ENCODE measurements at places on chromosomes 5 and 9. TPM values are rescaled to one million over a fixed set of nuclear protein-coding genes. Genes with fewer than 3 reads are reported as not detected.

SLC4A9 gene
- not detected for total RNA-seq

SMIM33 gene
- not detected for total RNA-seq

TEK gene
- total RNA-seq, result 3.6 TPM

FAM153A gene
- total RNA-seq, result 0.62 TPM

OR1J2 gene
- total RNA-seq, result not detected

ESM1 gene
- 212 TPM for total RNA-seq

MED7 gene
- 10.6 TPM for total RNA-seq

TXNDC8 gene
- total RNA-seq, result not detected

FST gene
- 30.8 TPM for total RNA-seq

GHR gene
- total RNA-seq, result 2.5 TPM

BAAT gene
- under 0.01 TPM for total RNA-seq

DNAH5 gene
- total RNA-seq, result 0.11 TPM

BRINP1 gene
- total RNA-seq, result 2.3 TPM

ENTPD8 gene
- total RNA-seq, result 0.12 TPM

GNA14 gene
- total RNA-seq, result under 0.01 TPM

GSN gene
- total RNA-seq, result 530 TPM

C5orf24 gene
- total RNA-seq, result 42.4 TPM

GARNL3 gene
- total RNA-seq, result 5.1 TPM

FBN2 gene
- 95.7 TPM for total RNA-seq

TLR4 gene
- 2.5 TPM for total RNA-seq
